ENCODE measurements at places on chromosomes 2 and 18.

GRCh38 chr2:199811346-199811745, 39.6 kb downstream of the FTCDNL1 start:
- no peak for DNase-seq

DNA sequence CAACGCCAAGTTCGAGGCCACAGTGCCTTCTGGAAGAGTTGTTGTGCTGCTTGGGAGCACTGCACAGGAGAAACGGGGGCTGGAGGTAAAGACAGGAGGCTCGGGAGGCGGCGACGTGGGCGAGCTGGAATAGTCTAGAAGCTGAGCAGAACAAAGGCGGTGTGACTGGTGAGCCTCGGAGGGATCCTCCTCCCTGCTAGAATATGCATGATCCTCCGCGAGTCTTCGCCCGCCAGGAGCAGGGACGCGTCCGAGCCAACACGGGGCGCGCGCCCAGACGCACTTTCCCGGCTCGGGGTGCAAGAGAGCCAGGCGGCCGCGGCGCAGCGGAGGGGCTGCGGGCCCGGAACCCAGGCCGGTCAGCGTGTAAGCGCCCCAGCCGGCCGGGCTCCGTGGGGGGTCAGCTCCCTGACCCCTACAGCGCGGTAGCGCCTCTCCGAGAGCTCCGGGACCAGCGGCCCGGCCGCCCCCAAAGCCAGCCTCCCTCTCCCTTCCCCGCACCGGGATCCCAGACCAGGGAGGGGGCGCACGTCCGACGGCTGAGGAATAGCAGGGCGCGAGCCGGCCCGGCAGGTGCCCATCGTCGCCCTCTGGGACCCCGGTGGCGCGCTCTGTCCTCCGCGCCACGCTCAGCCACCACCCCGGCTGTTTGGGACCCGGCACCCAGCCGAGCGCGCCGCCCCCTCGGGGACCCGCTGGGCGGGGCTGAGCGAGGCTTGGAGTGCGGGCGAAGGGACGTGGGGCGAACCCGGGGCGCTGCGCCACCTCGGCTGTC, 62.5 kb downstream of the GNAL start:
- no peak for DNase-seq

- DNase-seq, result no peak
Measured at GRCh38 chr2:148565272-148565894, 79.2 kb upstream of the EPC2 start.

GRCh38 chr2:11553661-11554398, 20.0 kb downstream of the GREB1 start:
- DNase-seq, result no peak

- DNase-seq, result no peak
Measured at GRCh38 chr2:126227250-126227649, 428.7 kb upstream of the GYPC start.

- no peak for DNase-seq
Measured at GRCh38 chr2:132439703-132440398, 23.2 kb downstream of the GPR39 start.

DNA sequence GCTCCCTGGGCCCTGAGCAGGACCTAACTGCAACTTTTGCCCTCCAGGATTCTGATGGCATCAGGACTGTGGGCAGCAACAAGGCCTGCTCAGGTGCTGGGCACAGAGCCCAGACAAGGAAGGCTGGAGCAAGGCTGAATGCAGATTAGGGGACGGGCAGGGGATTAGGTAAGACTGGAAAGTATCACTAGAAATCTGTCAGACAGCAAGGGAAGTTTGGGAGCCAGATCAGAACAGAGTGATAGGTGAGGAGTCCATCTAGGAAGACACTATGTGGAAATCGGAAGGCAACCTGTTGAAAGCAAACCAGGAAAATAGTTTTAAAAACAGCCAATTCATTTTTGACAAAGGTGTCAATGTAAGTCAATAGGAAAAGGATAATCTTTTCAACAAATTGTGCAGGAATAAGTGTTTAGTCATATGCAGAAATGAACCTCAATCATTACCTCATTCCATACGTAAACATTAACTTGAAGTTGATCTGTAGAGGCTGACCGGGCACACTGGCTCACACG, 56.4 kb upstream of the STPG4 start:
- no peak for DNase-seq

- no peak for DNase-seq
Measured at GRCh38 chr2:234091883-234092282, 41.4 kb downstream of the SPP2 start.

GRCh38 chr18:42176599-42176998, 221.6 kb downstream of the PIK3C3 start:
- no peak for DNase-seq

- no peak for DNase-seq
Measured at GRCh38 chr2:113240150-113240914, 38.4 kb downstream of the PAX8 start.

- DNase-seq, result no peak
Measured at GRCh38 chr2:63081404-63081803, 30.8 kb downstream of the OTX1 start.

DNA sequence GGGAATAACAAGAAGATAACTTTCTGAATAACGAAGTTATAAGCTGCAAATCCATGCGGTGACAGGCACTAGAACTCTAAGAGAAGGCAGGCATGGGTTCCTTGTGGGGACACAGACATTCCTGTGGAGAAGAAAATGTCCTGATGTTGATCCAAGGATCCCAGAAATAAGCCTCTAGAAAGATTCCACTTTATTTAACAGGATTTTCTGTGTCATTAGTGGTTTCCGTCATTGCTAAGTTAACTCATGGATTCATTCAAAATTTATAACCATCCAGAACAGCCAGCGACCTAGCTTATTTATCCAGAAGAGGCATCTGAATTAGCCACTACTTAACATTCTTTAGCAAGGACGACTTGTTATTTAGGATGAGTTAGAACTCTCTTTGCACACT, 10.0 kb upstream of the CD302 start:
- DNase-seq, result no peak

DNA sequence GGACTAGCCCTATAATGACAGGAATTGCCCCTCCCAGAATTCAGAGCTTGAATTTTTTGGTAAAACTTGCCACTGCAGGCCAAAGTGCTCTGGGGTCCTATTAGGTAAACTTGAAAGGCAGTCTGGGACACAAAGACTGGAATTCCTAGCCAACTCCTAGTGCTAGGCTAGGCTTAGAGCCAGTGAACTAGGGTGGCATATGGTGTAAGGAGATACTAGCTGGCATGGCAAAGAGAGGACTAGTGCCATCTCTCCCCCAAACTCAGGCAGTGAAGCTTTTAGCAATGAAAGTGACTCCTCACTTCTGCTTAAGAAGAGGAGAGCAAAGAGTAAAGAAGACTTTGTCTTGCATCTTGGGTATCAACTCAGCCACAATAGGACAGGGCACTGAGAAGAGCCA, 410.5 kb upstream of the CNTNAP5 start:
- no peak for DNase-seq

GRCh38 chr2:127642706-127643438, 3.1 kb upstream of the GPR17 start:
- DNase-seq, result no peak

DNA sequence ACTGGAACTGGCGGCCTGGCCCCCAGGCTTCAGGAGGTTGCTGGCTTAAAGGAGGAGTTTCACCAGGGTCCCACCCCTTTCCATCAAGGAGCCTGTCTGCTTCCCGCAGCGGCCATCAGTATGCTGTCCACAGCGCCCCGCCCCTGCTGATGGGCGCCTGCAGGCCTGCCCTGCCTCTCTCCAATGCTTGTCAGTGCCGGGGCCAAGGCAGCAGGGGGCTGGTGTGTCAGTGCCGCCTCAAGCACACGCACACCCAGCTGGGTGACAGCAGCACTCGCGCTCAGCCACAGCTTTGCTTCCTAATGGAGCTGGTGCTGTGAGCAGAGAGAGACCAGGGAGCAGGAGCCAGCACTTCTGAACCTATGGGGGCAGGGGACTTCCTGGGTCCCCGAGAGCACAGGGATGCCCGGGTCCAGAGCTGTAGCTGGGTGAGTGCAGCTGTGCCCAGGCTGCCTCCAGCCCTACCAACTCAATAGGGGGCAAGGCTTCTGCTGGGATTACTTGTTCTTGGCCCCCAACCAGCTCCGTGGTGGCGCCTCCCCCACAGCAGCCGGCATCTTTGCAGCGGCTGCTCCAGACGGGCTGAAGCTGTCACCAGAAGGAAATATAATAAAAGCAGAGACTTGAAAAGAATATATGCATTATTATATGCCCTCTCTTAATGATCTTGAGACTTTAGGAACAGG, 377.2 kb upstream of the LRATD1 start:
- no peak for DNase-seq

DNA sequence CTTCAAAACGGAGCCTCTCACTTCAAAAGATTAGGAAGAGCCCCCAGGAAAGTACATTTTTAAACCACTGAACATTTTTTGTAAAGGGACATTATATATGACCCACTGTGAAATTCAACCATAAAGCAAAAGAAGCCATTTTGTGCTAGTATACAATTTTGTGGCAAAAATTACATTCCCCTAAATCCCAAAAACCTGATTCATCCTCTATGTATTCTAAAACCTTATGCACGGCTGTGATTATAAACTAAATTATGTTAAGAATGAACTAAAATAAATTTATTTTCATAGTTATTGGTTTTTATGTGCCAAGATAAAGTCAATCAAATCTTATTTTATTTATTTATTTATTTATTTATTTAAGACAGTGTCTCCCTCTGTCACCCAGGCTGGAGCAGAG, 48.5 kb downstream of the RTN4 start:
- no peak for DNase-seq

DNA sequence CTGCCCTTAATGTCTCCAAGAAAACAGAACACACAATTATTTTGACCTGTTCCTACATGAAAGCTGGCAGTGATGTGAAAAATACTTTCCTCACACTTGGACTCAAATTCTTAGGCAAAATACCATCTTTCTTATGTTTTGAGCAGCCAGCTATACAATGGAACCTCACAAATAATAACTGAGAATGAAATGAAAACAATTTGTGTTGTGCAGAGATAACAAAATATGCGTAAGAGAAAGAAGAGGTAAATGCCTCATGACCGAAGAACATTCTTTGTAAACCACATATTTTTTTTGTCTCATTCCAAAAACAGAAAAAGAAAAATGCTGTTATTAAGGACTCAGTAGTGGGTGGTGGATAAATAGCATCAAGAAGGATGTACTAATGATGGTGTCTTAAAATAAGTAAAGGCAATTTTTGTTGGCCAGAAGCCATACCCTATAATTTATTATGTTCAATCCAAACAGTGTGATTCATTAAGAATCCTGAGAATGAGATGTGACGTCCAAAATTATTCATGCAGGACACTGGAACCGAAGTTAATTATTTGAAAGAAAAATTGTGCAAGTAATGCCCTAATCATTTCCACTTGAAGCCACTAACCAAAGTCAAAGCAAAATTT, 193.0 kb upstream of the NETO1 start:
- DNase-seq, result no peak

- DNase-seq, result no peak
Measured at GRCh38 chr2:191846515-191847476, at the start of gene CAVIN2. TSS of gene CAVIN2 (minus strand) at chr2:191847088. CDS start at chr2:191846925, 163 bp downstream.

DNA sequence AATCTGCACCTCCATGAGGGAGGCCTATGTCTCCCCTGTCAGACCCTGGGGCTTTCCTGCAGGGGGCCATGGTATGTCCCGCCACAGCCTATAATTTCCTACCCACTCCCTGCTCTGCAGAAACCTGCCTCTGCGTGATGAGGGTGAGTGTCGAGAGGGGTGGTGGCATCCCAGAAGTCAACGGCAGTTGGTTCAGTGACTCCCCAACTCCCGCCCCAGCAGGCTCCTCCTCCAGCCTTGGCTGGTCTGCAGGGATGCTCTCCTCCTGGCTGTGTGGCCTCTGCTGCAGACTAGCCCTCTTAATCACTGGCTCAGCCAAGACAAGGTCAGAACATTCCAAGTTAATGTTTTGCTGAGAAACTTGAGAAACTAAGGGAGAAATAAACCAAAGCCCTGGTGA, 13.3 kb downstream of the CELF4 start:
- no peak for DNase-seq

- no peak for DNase-seq
Measured at GRCh38 chr18:49756671-49757362, 56.5 kb downstream of the ACAA2 start.

GRCh38 chr2:216195565-216196029, 86.4 kb downstream of the XRCC5 start:
- DNase-seq, result no peak

DNA sequence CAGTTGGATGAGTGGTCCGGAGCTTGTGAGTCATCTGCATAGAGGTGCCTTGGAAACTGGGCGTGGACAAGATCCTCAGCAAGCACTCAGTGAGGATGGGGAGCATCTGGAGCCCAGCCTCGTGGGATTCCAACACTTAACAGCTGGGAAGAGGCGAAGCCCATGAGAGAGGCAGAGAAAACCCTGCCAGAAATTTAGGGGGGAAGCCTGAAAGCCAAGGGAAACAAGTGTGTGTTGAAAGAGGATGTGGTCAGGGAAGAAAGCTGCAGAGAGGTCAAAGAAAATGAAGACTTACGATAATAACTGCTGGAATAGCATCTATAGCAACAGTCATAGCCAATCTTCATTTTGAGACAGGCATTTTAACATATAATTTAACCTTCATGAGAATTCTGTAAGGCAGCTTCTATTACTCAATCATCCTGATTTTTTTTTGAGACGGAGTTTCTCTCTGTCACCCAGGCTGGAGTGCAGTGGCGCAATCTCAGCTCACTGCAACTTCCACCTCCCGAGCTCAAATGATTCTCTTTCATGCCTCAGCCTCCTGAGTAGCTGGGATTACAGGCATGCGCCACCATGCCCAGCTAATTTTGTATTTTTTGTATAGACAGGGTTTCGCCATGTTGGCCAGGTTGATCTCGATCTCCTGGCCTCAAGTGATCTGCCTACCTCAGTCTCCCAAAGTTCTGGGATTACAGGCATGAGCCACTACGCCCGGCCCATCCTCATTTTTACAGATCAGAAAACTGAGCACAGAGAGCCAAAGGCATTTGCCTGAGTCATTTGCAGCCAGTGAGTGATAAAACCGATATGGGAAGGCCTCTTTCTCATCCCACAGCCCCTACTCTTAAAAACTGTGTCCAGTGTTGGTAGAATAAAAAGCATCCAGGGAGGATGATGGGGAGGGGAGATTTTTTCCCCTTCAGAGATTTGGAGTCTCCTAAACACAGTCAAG, 214.4 kb upstream of the EPAS1 start:
- DNase-seq, result no peak

- DNase-seq, result no peak
Measured at GRCh38 chr2:42927334-42928160, 135.2 kb upstream of the HAAO start.

DNA sequence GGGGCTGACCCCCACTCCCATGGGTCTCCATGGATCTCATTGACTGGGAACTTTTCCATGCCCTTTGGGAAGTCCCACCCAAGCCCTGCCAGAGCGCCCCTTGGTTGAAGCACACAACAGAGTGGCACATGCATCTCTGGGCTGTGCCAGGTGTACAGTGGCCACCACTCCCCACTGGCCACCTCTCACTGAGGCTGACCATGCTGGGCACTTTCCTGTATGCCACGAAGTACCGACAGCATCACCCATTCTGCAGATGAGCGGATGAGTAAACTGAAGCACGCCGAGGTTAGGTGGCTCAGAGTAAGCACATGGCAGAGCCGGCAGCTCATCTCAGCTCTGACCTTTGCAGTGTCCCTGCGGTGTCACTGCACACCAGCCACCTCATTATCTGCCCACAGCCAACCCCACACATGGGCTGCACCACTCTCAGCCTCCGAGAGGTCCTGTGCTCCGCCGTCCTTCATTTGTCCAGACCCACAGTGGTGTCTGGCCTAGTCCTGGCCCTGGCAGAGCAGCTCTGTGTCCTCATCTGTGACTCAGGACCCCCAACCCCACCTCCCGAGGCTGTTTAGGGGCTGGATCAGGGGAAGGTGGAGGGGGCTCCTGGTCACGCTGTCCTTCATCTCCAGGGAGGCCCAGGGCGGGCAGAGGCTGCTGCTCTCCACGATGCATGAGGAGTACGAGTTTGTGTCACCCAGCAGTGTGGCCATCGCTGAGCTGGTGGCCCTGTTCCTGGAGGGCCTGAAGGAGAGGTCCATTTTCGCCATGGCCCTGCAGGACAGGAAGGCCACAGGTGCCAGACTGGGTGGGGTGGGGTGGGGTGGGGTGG, 18.0 kb upstream of the GPR17 start:
- DNase-seq, result no peak

All from naive thymus-derived CD4-positive, alpha-beta T cell (primary cell).